NCI-H510A treated with DMSO at 0.1 percent for 48 hours (cell line): ENCODE measurements at places on chromosomes 2 and 18.

GRCh38 chr2:205637779-205638503 is 44.4 kb upstream of the NRP2 start:
- DNase-seq, result no peak

GRCh38 chr2:230956827-230957755 is 32.0 kb upstream of the GPR55 start:
- DNase-seq, result peak; percentile 67

- no peak for DNase-seq
Measured at GRCh38 chr2:218858138-218858445, 1.5 kb upstream of the WNT6 start.

GRCh38 chr2:143579456-143579855 is 450.2 kb downstream of the ARHGAP15 start:
- DNase-seq, result no peak

GRCh38 chr2:25043241-25043867 is 1.5 kb downstream of the EFR3B start:
- no peak for DNase-seq

- DNase-seq, result no peak
Measured at GRCh38 chr2:164458792-164459191, 162.5 kb downstream of the GRB14 start.

DNA sequence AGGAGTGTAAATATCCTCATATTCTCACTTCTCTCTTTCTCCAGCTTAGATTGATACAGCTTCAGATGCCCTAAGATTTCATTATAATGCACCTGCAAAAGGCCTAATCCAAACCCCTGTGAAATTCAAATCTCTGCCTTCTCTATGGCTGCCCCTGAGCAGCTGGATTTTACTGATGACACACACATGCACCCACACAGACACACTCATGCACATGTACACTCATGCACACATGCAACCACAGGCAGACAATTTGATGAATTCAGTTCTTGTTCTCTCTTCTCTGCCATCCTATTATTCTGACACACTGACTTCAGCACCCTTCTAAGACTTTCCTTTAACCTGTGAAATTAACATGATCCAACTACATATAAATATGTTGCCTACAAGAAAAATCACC is 563.2 kb downstream of the RNF144A start:
- DNase-seq, result no peak

GRCh38 chr2:144922519-144922918 is 402.6 kb upstream of the ZEB2 start:
- DNase-seq, result no peak

DNA sequence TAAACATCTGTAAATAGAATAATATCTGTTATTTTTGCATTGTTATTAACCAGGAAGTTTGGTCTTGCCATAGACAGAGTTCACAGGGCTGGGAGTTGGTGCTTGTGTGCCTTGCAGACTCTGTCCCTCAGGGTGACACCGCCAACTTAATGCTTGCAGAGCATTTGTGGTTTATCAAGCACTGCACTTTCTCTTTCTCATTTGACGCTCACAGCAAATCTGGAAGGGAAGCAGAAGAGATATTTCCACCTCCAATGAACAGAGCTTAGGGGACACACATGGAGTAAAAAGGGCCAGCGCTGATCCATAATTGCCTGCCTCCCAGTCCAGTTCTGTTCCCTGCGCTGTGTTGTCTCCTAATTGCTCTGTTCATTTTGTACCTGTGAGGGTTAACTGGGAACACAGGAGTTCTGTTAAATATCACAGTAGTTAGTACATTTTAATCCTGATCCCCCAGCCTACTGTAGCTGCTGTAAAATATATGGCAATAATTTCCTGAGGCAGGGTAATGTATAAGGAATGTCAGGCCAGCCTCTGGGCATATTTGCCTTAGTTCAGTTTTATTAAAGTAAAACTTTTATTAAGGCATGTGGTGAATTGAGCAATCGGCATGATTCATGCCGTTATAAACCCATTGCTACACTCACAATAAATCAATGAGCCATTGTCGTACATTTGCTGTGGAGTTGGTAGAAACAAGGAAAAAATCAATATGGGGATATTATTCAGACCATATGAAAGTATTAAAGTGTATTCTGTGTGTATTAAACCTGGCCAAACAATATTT is 182.5 kb upstream of the OSR1 start:
- DNase-seq, result no peak

DNA sequence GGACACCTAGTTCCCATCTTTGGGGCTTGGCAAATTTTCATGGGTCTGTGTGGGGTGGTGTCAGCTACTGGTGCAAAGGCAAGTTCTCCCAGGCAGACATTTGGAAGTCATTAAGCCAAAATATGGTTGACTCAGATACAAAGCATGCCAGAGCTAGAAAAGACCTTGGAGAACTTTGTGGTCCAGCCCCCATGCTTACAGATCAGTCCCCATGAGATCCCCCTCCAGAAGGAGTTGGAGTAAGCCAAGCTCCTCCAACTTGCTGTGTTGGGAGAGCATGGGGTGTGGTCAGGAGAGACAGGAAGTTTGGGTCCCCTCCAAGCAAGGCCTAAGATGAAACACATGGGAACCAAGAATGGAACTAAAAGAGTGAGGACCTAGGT is 224.5 kb downstream of the CYP26B1 start:
- DNase-seq, result no peak

- DNase-seq, result no peak
Measured at GRCh38 chr2:217727801-217728200, 275.0 kb downstream of the TNS1 start.

GRCh38 chr2:74109551-74109950 is 38.2 kb downstream of the BOLA3 start:
- no peak for DNase-seq

- no peak for DNase-seq
Measured at GRCh38 chr2:88832311-88832991, 141.0 kb downstream of the RPIA start.

DNA sequence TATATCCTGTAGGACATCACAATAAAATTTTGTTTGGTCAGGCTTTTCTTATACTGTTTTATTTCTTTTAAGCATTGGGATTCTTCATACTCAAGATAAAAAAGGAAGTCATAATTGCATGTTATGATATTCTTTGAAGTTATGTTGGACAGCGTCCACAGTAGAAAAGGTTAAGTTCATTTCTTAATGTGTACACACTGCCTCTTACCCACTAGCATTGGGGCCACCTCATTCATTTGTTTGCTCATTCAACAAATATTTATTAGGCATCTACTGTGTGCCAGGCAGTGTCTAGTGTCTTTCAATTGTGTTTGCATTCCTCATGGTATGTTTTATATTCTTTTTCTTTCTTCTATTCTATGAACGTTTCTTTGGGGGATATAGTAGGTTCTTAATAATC is 70.2 kb downstream of the PTPRM start:
- no peak for DNase-seq

- no peak for DNase-seq
Measured at GRCh38 chr2:174383796-174384195, 11.7 kb upstream of the SCRN3 start.

- DNase-seq, result peak; percentile 31
Measured at GRCh38 chr2:12507295-12507694, 209.4 kb upstream of the TRIB2 start.
